ENCODE measurements at places on chromosomes 7 and 10.

- DNase-seq = no peak
Observed at GRCh38 chr7:45015313-45015712, 15.3 kb downstream of the CCM2 start.

DNA sequence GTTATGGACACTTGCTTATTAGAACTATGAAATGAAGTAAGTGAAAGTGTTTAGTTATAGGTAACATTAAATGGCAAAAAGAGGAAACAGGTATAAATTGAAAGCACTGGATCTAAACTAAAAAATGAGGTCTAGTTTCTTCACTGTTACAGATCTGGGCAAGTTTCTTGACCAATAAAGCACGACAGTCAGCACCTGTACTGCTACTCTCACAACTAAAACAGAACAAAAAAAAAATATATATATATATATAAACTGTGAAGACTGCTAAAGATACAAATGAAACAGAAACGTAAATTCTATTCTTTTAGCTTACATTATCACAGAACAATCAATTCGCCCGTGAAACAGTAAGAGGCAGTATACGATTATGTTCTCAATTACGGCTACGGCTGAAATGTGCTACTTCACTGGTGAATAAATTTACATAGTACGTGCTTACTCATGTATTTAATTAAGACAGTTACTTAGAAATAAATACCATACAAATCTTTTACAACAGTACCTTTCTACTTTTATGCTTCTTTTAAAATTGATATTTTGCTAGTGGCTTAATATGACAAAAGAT, 4.2 kb downstream of the AHR start:
- no peak for DNase-seq

GRCh38 chr7:5679813-5680473, 101.5 kb downstream of the RNF216 start:
- peak; percentile 81 for DNase-seq

GRCh38 chr7:155349601-155350331, 52.1 kb downstream of the INSIG1 start:
- no peak for DNase-seq

DNA sequence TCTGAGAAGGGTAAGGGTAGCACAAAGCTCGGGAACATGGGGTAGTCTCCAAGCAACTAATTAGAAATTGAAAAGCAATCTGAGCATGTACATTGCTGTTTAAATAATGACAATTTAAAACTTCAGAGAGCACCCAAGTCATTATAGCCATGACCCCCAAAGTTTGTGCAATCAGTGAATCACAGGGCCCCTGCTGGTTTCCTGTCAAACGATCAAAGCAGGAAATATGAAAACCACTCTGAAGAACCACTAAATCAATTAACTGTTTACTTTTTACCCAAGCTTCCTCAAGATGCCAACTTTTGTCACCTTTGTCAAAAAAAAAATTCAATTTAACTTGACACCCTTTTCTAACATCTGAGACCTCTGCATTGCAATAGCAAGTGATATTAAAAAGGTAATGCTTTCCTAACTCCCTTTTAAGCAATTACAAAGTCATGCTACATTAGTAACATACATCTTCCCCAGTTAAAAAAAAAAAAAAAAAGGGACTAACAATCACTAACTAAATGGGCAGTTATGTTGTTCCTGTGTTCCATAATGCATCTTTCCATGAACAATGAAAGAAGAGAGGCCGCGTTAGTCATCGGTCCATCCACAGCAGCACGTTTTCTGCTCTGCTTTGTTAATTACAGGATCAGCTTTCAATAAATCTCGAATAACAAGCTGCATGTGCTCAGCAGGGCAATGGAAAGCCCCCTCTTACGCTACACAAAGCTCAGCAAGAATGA, 80.6 kb downstream of the ETV1 start:
- DNase-seq = no peak

DNA sequence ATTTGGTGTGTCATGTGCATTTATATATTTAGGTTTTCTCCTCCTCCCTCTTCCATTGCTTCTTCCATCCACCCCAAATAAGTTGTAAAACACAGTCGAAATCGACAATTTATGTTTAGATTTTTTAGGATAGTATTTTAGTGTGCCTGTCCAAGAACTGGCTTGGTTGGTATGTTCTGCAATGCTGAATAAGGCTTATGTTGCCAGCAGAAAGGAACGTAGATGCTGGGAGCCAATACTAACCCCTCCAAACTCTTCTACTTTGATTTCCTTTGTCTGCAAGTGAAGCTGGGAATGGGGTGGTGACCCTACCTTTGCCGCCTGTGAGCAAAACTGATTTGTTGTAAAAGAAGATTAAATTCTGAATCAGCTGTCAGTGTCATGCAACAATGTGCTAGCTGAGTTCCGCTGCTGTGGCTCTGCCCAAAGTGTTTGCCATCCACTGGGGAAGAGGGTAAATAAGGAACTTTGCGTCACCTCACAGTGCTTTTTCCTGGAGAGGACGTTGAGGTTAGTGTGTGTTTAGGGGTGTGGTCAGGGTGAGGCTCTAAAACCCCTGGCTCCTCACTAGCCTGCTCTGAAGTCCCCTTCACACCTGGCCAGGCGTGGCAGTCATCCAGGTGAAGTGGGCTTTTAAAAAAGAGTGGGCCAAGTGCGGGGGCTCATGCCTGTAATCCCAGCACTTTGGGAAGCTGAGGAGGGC, 44.4 kb downstream of the TACC2 start:
- no peak for DNase-seq

DNA sequence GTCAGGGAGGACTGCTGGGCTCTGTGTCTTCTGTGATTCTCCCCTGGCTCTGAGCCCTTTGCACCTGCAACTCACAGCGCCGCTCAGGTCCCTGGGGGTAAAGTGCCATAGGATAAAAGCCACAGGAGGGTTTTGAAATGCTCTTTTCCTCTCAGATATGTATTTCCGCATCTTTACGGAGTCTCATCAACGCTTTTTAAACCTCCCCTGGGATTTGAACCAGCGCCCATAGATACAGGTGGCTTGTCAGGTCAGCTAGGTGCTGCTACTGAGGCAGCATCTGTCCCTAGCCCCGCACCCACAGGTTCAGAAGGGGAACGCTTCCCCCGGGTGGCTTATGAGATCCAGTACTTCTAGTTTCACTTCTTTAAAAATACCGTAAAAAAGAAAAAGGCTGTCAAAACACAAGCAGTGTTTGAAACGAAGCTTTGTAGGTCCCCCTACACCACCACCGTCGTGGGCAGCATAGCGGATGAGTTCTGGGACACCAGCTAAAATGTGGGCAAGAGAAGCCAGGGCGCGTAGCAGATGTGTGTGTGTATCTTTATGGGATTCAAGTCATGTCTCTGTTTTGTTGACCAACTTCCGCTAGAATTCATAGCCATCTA, 173.5 kb downstream of the CUX1 start:
- peak; percentile 69 for DNase-seq

DNA sequence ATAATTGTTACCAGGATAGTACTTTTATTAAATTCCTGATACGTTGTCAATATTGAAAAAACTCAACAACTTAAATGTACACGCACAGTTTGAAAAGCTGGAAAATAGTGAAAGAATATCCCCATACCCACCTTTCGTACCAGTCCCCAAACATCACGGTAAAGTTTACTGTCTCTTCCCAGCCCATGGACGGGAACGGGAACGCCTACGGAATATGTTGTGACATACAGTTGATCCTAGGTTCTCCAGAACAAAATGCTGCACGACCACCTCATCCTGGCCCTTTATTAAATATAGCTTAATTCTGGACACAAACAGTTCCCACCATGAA, 527 bp upstream of the BCAP29 start:
- no peak for DNase-seq

All from CD4-positive, alpha-beta T cell treated with Interleukin-15 for 1 hour (primary cell).